ENCODE measurements at places on chromosomes 13 and 19. TPM values are rescaled to one million over a fixed set of nuclear protein-coding genes. Genes with fewer than 3 reads are reported as not detected.

GRCh38 chr19:18662972-18663732 is 20.3 kb upstream of the CRTC1 start:
- H3K27ac ChIP-seq, result no peak overlapping the region
- H3K4me3 ChIP-seq, result no peak overlapping the region
- H3K4me1 ChIP-seq, result peaks cover 58% of the 10 kb centered on the region
- DNase-seq, result no peak
- H3K36me3 ChIP-seq, result no peaks in the 10 kb centered on the region

GRCh38 chr13:26007261-26008125 is 44.3 kb downstream of the SHISA2 start:
- peak overlapping the region; percentile 18 for H3K27ac ChIP-seq
- no peak for DNase-seq
- no peaks in the 10 kb centered on the region for H3K27me3 ChIP-seq

- no peaks in the 10 kb centered on the region for H3K27me3 ChIP-seq
- no peaks in the 10 kb centered on the region for H3K4me1 ChIP-seq
- no peak for DNase-seq
Observed at GRCh38 chr13:71979616-71980015, 112.6 kb upstream of the DACH1 start.

SELENOV gene
- total RNA-seq, result not detected

Data from gastrocnemius medialis (tissue), 4 donors.